ENCODE measurements at places on chromosomes 7 and 10.

DNA sequence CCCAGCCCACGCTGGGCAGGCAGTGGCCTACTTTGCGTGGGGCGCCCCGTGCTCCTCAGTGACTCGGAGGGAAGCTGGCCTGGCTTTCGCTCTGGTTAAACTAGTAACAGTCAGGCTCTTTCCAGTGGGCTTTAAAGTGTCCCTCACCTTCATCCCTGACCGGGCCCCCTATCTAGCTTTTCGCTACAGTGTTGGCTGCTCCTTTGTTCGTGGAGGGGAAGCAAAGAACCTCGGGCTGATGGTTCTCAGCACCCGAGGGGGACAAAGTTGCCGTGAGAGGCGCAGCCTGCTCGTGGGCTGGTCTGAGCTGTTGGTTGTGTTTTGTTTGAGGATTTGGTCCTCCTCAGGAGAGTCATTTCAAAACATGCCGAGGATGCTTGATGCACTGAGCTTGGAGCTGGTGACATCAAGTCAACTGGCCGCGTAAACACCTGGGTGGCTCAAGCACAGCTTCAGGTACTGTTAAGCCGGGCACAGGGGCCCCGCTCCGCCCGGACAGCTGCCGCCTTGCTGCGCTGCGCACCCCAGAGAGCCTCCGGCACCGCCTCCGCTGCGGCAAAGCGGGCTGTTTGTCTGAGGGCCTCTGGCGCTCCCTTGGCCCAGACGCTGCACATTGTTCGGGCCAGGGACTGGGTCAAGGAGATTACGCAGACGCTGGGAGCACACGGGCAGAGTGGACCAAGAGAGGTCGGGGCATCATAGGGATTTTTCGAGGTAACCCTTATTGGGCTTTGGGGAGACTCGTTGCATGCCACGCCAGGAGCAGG is 1.6 kb downstream of the DLX6 start:
- DNase-seq = no peak

DNA sequence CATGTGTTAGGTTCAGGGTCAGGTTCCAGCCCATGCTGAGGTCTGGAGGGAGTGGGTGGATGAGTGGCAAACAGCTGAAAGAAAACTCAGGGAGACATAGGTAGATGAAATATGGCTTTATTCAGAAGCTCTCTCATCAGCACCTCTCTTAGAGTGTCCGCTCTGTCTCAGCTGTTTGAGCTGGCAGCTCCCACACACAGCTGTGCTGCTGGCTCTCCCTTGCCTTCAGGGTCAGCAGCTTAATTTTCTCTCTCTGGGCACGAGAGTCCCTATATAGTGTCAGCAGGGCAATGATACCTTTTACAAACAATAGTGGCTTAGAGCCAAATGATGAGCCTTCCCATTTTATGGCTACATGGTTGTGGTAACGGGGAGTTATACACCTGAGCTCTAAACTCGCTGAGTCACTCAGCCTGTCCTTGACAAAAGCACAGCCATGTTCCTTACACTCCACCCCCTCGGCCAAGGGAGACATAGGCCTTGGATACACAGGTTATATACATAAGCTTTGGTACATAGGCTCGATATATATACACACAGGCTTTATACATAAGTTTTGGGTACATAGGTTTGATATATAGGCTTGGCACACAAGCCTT is 10.4 kb downstream of the RNF133 start:
- no peak for DNase-seq

GRCh38 chr10:42744134-42744701 is 38.4 kb upstream of the BMS1 start:
- no peak for DNase-seq

DNA sequence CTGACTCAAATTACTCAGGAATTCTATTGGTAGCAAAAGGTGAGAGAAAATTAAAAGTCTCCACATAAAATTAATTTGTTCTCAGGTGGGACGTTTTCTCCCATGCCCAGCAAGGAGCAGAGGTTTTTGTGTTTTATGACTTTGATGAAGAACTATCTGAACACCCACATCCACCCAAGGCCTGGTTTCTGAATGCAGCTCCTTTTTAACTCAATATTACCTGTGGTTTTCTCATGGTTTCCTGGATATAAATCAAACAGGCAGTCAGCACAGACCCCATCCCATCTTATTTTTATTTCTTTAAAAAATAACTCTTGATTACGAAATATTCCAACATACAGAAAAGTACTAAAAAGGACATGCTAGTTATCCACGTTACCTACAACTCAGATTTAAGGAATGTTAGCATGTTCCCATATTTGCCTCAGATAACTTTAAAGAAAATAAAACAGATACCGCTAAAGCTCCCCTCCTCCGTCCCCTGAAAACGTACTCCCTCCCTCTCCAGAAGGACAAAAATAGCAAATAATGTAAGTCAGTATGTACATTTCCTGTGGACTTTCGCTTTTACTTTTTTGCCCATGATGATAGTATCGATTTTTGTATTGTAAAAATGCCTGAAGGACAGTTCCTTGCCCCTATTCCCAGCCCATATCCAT is 43.4 kb downstream of the GLI3 start:
- DNase-seq = no peak

- DNase-seq = no peak
These were observed 191.6 kb downstream of the BICC1 start for GRCh38 chr10:58704226-58704625.

GRCh38 chr7:105098863-105099515 is 85.0 kb downstream of the KMT2E start:
- DNase-seq = no peak

GRCh38 chr7:15424468-15424867 is 137.3 kb downstream of the AGMO start:
- DNase-seq = no peak

DNA sequence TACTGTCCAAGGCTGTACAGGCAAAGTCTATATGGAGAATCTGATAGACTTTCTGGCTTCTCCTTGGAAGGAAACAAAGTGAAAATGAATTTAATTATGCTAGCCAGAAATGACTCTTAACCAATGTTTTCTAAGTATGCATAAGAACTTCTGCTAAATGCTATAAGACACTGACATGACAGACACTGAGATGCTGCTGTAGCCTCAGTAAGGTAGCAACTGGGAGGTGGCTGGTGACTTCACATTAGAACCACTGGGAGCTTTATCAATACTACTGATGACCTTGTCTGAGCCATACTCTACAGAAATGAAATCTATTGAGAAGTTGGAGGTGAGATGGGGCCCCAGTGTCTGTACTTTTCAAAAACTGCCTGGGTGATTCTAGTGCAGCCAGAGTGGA is 188.6 kb downstream of the ZNF365 start:
- no peak for DNase-seq

DNA sequence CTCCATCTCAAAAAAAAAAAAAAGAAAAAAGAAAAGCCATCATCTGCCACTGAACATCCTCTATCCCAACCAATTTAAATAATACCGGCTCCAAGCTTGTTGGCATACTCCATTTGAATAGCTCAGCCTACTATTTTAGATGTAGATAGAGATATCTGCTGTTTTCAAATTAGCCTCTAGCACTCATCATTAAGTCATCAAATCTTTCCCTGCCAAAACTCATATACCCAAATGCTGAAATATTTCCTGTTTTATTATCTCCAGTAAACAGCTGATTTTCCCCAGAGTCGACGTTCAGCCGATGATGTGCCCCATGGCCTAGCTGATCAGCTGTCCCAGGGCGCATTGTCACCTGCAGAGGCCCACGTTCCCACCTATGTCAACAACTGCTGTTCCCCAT is 34.5 kb upstream of the FRMD4A start:
- DNase-seq = no peak

- DNase-seq = no peak
These were observed 19.0 kb upstream of the TMEM229A start for GRCh38 chr7:124051681-124052377.
